ENCODE measurements at places on chromosomes 3 and 15.

DNA sequence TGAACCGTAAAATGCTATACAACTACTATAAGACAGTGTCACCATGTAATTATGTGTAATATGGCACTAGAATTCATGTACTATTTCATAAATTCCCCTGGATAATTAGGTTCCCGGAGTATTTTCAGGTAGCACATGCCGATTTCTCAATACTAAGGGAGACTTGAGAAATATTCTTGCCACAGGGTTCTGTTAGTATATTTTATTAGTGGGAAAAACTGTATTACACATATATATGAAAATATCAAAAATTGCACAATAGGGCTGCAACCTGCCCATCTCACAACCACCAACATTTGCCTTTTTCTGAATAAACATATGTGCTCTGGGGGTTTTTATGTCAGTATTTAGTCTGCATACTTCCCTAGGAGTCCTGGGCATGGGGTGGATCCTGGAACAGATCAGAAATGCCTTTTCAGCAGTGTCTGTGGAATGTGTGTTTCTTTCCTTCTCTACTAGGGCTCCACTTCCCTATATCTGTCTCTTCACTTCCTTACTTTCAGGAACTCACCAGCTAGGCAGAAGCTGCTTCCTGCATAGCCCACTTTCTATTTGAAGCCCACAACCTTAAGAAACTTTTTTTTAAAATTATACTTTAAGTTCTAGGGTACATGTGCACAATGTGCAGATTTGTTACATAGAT is 87.5 kb downstream of the RPL39L start:
- no peak for DNase-seq

DNA sequence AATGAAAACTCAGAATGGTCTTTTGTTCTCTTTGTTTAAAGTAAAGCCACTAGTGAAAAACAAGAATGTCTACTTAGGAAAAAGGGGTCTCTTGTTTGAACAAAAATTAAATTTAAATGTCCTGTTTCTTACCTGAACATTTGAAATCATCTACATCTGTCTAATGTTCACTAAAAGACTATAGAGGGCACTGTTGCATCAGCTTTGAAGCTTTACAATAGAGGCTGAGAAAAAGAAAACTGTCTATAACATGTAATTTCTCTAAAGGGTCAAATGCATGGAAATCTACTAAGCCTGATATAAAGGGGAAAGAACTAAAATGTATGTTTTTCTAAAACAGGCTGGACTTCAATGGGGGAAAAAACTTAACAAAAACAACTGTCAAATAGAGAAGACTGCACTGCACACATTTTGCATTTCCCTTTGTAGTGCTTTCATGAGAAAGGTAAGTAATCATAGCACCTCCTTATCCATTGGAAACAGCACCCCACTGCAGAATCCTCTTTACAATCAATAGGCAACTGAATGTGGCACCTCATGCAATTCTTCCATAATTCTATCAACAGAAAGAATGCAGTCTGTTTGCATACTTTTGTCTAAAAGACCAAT is 26.3 kb downstream of the DPH6 start:
- peak; percentile 45 for DNase-seq

- DNase-seq: no peak
Measured at GRCh38 chr3:56086355-56086754, 381.9 kb downstream of the ERC2 start.

DNA sequence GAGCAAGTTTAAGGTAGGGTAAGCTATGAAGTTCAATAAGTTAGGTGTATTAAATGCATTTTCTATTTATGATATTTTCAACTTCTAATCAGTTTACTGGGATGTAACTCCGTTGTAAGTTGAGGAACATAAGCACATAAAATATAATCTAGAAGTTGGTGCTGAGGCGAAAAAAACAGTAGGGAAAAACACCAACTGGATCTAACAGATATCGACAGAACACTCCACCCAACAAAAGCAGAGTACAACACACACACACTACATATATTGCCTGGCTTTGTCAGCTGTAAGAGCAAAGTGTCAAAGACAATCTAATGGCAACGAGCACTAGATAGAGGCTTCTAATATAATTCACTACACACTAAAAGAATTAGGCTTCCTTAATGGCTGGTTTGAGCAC is 8.4 kb downstream of the PIK3R4 start:
- no peak for DNase-seq

DNA sequence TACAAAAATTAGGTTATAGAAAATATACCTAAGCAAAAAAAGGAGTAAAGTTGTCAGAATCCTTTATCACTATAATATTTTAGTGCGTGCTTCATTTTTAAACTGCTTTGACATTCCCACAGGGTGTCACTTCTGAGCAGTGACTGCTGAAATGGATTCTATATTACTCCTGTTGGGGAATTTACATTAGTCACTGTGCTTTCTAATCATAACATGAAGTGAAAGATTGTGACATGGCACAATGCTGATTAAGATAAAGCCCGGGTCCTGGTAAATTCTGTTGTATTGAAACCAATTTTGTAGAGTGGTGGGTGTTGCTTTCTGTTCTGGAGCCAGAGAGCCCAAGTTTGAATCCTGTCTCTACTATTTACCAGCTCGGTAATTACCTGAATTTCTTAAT is 36.4 kb upstream of the EHHADH start:
- DNase-seq: no peak

- DNase-seq: no peak
Measured at GRCh38 chr3:28008235-28008634, 233.2 kb upstream of the CMC1 start.

- DNase-seq: no peak
Measured at GRCh38 chr15:72858205-72858604, 74.6 kb upstream of the ADPGK start.

DNA sequence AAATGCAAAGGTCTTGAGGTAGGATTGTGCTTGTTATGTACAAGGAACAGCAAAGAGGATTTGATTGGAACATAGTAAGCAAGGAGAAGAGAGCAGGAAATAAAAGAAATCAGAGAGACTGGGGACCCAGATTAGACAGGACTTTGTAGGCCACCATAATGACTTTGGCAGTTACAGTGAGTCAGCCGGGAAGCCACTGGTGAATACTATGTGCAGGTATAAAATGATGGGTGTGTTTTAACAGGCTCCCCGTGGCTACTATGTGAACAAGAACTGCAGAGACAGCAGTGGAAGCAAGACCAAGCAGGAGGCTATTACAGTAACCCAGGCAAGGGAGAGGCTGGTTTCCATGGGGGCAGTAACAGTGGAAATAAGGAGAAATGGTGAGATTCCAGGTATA is 55.2 kb downstream of the NPTN start:
- no peak for DNase-seq

DNA sequence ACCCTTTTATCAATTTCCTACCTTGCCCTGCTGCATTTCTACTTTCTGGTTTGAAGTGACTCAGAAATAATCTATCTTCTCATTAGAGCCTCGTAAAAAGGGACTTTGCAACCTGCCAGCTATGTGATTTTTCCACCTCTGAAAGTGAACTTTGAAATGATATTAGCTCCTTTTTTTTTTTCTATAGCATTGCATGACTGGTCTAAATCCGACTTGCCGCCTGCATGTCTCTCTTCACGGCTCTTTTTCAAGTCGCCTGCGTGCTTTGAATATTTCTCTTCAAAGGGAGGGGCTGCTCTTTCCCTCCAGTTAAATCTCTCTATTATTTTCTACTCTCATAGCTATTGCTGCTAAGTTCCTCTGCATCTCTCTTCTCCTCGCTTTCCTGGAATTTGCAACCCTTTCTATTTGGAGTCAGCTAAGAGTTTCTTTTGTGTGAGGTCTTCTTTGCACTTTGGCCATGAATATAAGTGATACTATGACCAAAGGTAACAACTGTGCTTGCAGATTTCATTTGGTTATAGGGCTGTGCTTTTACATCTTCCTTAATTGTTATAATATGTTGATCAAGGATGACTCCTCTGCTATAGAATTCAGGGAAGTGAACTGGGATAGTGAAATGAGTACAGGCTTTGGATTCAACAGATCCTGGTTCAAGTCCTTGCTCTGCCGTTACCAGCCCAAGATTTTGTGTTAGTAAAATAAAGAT is 541.1 kb downstream of the AGBL1 start:
- no peak for DNase-seq

DNA sequence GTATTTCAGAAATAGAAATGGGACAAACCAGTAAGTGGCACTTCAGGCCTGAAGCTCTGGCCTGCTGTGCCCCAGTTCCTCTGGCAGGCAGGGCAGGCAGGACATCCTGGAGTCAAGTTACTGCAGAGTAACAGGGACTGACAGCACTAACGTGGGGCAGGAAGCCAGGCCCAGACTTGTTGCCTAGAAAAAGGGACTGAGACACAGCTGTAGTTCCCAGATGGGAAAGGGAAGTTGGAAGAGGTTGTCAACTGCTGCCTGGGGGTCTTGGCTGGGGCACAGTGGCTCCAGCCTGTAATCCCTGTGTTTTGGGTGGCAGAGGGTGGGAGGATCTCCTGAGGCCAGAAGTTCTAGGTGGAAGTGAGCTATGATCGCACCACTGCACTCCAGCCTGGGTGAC is 171.9 kb downstream of the FMN1 start:
- DNase-seq: no peak

- no peak for DNase-seq
Measured at GRCh38 chr3:49535971-49536874, 18.1 kb upstream of the BSN start.

GRCh38 chr3:124526601-124527000 is 203.7 kb upstream of the UMPS start:
- DNase-seq: no peak

- DNase-seq: no peak
Measured at GRCh38 chr15:92102395-92102755, 248.9 kb downstream of the SLCO3A1 start.

- no peak for DNase-seq
Measured at GRCh38 chr15:83654379-83655236, 685 bp downstream of the ADAMTSL3 start.

DNA sequence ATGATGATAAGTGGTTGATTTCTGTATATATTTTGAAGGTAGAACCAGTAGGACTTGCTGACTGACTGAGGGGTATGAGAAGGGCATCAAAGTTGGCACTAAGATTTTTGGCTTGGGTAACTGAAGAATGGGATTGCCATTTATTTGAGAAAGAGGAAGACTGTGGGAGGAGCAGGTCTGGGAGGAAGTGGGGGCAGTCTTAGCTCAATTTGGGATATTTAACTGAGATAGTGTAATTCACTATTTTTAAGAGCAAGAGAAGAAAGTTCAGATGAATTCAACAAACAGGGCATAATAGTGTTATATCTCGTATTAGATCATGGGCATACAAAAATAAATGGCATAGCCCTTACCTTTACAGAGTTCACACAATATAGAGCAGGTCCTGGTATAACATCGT is 1.7 kb downstream of the BUB1B start:
- no peak for DNase-seq

GRCh38 chr3:112097378-112097777 is 11.2 kb downstream of the C3orf52 start:
- DNase-seq: peak; percentile 93

Data from common myeloid progenitor, CD34-positive (primary cell).